Right renal pelvis (tissue), 4 donors: ENCODE measurements at places on chromosomes 6 and 20. TPM values are rescaled to one million over a fixed set of nuclear protein-coding genes. Genes with fewer than 3 reads are reported as not detected.

DNA sequence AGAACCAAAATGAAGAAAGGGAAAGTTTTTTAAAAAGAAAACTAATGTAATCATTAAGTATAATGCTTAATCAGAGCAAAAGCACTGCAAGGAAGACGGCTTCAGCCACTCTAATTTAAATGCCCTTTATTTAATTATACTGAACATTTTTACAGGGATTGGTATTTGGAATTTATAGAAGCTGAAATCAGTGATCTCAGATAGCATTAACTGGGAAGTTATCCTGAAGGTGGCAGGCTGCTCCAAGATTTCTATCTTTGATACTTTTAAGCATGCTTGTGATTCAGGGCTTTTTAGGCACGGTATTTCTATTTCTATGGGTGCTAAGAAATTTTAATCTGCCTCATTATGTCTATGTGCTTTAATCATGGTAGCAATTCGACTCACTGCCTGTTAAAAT is 1.3 kb upstream of the NDUFAF4 start:
- peak; percentile 24 for DNase-seq

DNA sequence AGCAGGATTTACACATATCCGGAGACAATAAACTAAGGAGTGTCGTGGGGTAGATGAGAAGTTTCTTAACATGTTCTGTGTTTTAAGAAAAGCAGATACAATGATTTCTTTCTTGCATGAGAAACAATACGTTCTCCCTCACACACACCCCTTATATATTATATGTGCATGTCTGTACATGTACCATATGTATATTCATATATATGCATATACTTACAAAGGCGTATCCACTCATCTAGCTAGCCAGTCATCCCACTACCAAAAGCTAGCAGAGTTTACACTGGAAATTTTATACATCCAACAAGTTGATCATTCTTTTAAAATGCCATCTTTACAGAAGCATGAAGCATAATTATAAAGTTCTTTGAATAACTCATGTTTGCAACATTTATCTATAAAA is 14.9 kb downstream of the ARG1 start:
- DNase-seq: no peak

DNA sequence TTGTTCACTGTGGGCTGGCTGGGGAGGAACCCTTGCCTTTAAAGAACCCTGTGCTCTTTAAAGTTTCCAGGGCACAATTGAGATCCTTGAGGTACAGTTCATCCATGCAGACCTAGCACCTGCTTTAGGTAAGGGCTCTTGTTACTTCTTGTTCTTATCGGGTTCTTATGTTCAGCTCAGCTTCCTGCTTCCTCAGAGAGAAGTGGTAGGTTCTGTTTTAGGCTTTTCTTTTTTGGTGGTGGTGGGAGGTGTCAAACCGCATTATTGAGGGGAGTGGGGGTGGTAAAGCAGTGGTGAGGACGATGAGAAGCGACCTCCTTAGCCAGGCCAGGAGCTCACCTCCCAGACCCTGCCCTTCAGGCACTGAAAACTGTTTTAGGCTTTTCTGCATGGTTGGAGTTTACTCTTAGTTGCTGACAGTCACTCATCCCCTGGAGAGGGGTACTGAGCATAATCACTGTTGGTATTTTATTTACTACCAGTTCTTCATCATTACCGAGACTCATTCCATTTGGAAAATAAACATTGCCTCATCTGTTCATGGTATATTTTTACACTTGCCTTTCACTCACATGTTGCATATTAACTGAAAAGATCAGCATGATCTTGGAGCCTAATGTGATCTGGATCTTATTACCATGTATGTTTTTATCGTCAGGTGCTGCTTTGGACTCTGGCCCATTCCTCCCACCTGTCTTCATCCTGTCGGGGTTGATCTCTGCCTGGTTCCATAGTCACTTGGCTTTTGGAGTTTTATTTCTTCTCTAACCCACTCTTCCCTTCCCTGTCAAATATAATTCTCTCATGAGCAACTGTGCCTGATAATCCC is 35.4 kb downstream of the SLC16A10 start:
- DNase-seq: no peak

- no peak for DNase-seq
Observed at GRCh38 chr20:24980291-24981053, 12.1 kb downstream of the APMAP start.

DNA sequence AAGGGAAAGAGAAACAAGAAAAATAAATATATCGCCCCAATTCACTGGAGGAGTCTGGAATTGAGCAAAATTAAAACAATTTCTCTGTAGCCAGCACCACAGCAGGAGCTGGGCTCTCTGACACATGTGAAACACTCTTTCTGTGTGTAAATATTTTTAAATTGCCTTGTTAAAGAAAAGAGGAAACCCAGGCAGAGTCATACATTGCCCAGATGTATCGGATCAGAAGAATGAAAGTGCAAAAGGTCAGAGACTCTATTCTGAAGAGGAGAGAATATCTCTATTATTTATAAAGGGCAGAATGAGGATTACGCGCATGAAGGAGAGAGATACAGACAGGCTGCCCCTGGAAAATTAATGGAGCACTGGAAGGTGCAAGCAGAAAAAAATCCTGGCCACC is 127.0 kb upstream of the MAN1A1 start:
- no peak for DNase-seq

DNA sequence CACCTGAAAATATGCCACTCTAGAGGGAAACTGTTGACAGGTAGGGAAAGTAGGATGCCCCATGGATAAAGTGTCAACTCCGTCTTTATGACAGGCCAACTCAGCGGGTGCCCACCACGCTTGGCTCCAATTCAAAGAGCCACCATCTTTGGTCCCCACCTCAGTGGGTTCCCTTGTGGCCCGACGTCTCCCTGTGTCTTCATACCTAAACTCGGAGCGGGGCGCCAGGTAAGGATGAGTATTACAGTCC is 277 bp downstream of the MDC1 start:
- DNase-seq: no peak

GRCh38 chr6:85771455-85771854 is 128.8 kb upstream of the SYNCRIP start:
- DNase-seq: no peak

GRCh38 chr6:69848552-69848951 is 17.8 kb upstream of the COL19A1 start:
- DNase-seq: no peak

IBTK gene
- 50.0 TPM for polyA plus RNA-seq

- no peak for DNase-seq
Observed at GRCh38 chr6:15312500-15312899, 66.6 kb downstream of the JARID2 start.

- DNase-seq: no peak
Observed at GRCh38 chr6:143742070-143742954, 64.5 kb downstream of the PHACTR2 start.

SCRT2 gene
- polyA plus RNA-seq: not detected

MRPS26 gene
- polyA plus RNA-seq: 54.4 TPM

MAK gene
- 1.6 TPM for polyA plus RNA-seq

DNA sequence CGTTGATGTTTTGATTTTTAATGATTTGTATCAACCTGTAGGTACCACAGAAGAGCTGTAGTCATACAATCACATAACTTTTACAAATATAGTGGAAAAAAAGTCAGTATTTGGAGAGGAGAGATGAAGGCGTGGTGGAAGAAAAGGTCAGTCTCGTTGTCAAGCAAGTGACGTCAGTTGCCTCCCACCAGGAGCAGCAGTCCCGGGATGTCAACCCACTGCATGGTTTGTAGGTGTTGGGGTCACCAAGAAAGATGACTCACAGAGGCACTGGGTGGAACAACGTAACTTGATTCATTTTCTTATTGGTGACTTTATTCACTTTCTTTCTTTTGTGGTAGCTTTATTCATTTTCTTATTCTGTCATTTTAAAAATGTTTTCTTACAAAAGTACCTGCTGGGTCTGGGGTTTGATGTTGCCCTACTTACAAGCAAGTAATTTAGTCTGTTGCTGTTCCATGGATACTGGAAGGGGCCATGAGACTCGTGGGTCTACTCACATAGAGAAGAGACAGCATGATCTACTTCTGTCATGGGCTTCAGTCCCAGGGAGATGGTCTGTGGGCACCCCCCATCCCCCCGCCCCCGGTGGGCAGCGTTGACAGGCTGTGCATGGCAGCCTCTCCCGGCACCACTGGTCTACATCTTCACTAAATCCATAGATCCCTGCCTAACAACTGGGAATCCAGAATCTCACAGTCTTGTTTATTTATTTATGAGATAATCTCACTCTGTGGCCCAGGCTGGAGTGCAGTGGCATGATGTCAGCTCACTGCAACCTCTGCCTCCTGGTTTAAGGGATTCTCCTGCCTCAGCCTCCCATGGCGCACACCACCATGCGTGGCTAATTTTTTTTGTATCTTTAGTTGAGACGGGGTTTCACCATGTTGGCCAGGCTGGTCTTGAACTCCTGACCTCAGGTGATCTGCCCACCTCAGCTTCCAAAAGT is 36.4 kb upstream of the SYNJ2 start:
- DNase-seq: no peak

CALHM4 gene
- polyA plus RNA-seq: 0.58 TPM

GRCh38 chr6:144744720-144745119 is 459.6 kb downstream of the UTRN start:
- no peak for DNase-seq

GRCh38 chr6:123524781-123525180 is 112.0 kb downstream of the TRDN start:
- DNase-seq: no peak

- DNase-seq: no peak
Observed at GRCh38 chr6:142326540-142326939, 24.7 kb downstream of the ADGRG6 start.

GRCh38 chr6:17737704-17738252 is 31.1 kb upstream of the NUP153 start:
- no peak for DNase-seq

DNA sequence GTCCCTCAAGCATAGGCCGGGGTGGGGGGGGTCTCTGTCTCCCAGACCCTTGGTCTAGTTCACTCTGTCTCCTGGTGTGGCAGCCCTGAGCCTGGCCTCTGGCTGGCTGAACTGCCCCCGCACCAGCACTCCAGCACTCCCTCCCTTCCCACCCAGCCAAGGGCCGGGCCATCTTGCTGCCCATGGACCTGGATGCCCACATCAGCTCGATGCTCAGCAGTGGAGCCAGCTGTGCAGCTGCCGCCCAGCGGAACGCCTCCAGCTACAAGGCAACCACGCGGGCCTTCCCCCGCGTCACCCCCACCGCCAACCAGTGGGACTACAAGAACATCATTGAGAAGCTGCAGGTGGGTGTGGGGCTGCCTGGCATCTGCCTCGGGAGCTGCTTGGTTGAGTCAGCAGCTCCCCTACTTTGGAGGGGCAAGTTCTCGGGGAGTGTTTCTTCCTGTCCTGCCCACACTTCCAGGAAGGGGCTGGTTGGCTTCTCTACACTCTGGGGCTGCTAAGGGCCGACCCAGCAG is 28.4 kb downstream of the UQCC2 start:
- DNase-seq: no peak

CHD6 gene
- 52.0 TPM for polyA plus RNA-seq

DNA sequence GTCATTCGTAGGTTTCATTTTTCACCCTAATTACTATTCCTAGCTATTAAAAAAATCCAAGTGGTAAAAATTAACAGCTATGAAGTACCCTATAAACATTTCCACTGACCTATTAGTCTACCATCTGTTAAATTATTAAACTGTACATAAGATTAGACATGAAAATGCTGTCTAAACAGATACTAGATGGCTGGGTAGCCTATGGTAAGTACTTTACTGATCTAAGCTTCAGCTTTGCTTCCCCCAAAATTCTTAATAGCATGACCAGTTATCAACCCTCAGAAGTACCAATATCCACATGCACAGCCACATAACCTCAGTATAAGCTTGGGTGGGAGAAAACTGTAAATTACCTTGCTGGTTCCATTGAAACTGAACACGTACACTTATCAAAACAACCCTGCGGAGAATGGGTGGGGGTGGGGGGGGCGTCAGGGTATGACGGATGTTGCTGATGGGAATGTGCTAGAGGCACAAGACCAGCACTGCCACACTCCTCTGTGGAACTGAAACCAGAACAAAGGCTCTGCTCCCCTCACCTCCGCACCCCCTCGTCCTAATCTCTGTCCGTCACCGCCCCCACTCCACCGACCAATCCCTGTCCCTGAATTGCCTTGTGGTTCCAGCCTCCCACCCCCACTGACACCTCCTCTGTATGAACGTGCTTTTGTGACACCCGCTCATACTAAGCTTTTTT is 45.3 kb downstream of the B4GALT5 start:
- no peak for DNase-seq

SNAI1 gene
- polyA plus RNA-seq: 10.0 TPM

MSH5 gene
- 18.3 TPM for polyA plus RNA-seq
